AG04450 (cell line): ENCODE measurements at places on chromosomes 7 and 10.
A peak's percentile ranks its signal among the peaks of the same experiment; 100 is the strongest.

DNA sequence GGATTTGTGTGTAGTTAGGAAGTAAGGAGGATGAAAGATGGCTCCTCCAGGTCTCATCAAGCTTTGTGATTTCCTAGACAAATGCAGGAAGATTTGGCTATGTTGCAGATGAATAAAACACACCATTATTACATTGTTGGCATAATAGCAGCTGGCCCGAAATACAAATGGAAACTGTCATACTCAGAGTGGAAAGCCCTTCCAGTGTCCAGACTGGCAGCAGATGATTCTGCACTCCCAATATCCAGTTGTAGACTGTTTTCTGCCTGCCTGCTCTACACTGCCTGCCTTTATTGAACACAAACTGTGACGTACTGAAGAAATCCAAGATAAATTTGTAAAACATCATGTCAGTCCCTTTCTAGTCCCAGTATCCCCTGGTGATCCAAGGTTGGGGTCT is 99.7 kb upstream of the FZD1 start:
- no peak for DNase-seq

DNA sequence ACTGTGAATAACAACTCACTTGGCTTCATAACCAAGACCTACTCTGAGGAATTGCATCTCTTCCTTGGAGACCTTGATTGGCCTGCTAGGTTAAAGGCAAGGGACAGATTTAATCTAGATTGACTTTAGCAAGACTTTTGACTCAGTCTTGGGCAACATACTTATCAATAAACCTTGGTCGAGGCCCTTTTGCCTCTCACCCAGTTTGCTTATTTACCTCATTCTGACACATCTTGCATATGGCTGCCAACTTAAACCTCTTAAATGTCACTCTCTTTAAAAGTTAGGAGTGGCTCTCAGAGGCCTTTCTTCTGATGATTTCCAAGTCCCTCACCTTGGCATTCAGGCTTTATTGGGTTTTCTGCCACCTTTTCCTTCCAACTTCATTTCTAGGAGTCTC is 124.5 kb downstream of the BAMBI start:
- no peak for DNase-seq

- peak; percentile 74 for DNase-seq
Observed at GRCh38 chr7:135170274-135170997, at the start of gene CYREN. TSS of gene CYREN (minus strand) at chr7:135170707. CDS start at chr7:135168922, 1,785 bp downstream.

- DNase-seq = no peak
Observed at GRCh38 chr7:12222889-12223579, 11.9 kb downstream of the TMEM106B start.

DNA sequence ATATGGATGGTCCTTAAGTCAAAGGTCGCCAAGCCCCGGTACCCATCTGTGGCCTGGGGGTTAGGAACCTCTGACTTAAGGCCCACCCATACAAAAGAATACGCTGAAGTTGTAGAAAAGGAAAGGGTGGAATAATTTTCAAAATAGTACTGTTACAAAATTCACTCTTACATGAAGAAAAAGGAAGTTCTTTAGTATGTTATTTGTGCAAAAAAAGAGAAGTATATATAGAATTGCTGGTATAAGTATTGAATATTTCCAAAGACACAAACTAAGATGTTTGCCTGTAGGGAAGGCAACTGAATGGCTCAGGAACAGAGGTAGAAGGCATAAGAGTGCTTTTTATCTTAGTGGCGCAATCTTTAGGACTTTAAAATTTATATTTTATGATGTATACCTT is 78.7 kb downstream of the PRLHR start:
- no peak for DNase-seq

DNA sequence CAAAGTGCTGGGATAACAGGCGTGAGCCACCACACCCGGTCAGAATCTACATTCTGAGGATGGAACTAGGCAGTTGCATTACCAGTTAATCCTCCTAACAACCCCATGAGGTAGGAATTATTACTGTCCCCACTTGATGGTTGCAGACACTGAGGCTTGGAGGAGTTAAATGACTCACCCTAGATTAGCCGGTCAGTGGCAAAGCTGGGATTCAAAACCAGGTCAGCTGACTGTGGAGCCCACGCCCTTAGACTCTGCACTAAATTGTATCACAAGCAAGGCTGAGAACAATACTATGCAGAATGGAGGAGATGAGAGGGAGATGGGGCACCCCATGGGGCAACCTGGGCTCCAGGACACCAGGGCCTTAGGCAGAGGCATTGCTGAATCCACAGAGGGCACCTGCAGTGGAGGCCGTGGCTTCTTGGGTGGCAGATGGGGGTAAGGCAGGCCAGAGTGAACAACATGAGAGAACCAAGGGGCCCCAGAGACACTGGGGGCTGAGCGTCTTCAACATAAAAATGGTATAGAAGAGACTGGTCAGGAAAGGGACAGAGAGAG is 723.4 kb downstream of the PARD3 start:
- no peak for DNase-seq

DNA sequence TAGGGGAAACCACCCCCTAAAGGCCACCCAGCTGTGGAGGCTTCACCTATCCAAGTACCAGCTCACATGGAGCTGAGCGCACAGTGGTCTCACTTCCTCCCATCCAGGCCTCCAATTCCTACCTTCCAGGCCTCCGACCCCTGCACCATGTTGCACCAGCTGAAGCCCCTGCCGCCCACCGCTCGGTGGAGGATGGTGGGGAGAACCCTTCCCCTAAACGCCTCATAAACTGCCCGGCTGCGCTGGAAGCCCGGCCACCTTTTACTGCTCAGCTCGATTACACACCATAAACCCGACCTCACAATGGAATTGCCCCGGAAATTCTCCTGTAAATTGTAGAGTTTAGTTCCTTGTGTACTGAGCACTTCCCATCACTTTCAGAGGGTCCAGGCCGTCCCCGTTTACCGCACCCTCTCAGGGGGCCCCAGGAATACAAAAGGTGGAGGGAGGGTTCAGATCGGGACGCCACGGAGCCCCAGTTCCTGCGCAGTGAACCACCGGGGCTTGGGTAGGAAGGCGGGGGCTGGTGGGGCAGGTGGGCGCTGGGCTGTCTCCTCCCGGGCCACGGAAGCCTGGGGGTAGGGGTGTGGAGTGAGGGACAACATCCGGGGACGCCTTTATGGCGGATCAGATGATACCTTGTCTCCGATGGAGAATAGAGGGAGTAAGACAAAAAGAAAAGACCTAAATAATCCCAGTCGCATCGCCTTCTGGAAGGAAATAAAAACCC is 1.4 kb upstream of the HOXA7 start:
- no peak for DNase-seq

DNA sequence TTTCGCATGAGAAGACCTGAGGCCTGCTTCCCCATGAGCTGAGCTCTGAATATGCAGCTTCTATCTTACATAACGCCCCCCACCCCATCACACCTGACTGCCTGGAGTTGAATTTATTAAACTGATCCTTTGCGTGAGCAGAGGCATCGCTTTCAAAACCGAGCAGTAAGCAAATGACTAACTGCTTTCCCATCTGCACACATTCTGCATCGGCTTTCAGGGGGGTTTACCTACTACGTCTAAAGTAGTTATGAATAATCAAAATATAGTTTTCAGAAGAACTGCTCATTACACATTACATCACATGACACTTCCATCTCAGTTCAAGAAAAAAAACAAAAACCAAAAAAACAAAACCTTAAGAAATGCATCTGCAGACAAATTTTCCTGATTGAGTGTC is 54.7 kb upstream of the EGR2 start:
- DNase-seq = no peak

DNA sequence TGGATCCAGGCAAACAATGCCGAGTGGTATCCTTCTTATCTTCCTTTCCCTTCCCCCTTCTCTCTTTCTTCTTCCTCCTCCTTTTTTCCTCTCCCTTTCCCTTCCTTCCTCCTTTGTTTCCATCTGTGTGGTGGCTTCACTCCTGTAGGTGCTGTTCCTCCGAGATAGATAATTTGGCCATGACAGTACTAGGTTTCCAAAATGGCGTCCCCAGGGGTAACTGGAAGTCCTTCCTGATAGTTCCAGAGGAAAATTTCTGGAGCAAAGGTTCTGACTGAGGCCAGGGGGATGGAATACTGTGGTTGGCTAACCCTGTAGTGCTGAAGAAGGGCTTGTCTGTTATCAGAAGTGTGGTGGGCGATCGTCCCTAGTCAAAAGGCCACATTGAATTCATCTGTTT is 52.5 kb upstream of the CCDC6 start:
- DNase-seq = no peak

- no peak for DNase-seq
Observed at GRCh38 chr7:5214236-5214635, 24.2 kb downstream of the WIPI2 start.

DNA sequence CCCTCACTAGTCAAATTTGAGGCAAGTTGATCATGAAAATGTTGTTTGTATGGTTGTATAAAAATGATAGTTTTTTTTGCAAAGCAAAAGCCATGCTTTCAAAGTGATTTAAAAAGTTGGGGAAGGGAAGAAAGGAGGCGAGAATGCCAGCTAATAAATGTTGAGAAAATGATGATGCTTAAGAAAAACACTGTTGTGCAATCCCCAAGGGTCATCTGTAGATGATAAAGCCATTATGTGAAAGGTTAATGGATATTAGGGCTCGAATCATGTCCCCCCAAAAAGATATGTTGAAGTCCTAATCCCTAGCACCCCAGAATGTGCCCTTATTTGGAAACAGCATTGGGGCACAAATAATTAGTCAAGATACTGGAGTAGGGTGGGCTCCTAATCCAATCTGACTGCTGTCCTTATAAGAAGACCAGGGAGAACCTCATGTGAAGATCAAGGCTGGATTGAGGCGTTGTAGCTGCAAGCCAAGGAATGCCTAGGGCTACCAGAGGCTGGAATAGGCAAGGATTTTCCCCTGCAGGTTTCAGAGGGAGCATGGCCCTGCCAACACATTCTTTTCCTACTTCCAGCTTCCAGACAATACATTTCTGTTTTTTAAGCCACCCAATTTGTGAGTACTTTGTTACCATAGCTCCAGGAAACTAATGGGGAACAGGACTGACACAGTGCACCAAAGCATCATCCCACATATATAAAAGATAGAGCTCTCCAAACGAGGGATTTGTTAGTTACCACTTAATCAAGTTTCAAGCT is 35.4 kb upstream of the MKLN1 start:
- no peak for DNase-seq
